GM20000 (cell line): ENCODE measurements at places on chromosomes 2 and 18.

GRCh38 chr2:32798829-32799228 lies 147.9 kb upstream of the LTBP1 start:
- no peak for DNase-seq

DNA sequence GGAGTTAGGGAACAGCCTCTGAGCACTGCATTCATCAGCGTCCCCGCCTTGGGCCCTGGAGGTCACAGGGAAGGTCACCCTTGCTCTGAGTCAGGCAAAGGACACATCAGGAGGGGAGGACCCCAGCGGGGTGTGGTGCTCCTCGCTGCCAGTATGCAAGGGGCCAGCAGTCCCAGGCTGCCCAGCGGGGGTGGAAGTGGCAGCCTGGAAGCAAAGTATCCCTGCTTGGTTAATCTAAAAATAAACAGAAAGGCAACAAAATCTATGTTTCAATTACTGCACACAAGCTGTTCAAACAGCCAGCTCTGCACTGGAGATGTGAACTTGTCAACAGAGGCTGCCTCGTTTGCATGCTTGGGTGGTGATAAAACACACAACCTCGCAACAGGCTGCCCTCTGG lies 164.1 kb downstream of the KLHL29 start:
- no peak for DNase-seq

- DNase-seq: no peak
These were observed 1.1 kb upstream of the HOXD9 start for GRCh38 chr2:176121190-176122051.

DNA sequence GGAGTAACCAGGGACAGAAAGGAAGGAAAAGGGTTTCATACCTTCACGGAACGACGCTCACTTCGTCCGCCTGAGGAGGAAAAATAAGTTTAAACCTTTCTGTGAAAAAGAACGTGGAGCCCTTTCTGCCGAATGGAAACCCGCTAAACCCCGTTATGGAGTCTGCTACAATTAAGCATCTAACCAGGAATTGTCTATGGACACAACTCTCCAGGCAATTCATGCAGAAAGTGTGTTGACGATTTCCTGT lies 528 bp upstream of the PPP4R3B start:
- DNase-seq: no peak

- DNase-seq: no peak
These were observed 2.1 kb upstream of the TOGARAM2 start for GRCh38 chr2:28979041-28979440.

DNA sequence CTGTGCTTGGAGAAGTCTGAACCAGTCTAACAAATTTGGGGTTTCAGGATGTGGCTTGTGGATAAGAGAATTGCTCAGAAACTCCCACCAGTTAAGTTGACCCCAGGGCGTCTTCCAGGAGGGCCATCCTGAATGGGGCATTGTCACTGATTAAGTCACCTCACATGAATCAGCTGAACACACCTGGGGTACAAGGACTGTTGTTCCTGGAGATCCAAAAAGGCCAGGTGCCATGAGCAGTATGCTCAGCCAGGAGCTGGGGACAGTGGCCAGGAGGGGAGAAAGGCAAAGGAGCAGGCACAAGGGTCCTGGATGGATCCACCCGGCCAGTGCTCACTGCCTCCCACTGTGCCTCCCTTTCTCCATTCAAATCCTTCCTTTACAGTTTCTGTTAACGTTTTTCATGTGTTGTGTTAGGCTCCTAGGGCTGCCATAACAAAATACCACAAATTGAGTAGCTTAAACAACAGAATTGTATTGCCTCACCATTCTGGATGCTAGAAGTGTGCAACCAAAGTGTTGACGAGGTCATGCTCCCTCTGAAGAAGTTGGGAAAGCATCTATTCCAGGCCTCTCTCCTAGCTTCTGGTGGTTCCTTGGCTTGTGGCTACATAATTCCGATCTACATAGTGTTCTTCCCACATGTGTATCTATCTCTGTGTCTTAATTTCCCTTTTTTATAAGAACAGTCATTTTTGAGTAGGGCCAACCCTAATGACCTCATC lies 33.4 kb downstream of the TRABD2A start:
- DNase-seq: no peak

DNA sequence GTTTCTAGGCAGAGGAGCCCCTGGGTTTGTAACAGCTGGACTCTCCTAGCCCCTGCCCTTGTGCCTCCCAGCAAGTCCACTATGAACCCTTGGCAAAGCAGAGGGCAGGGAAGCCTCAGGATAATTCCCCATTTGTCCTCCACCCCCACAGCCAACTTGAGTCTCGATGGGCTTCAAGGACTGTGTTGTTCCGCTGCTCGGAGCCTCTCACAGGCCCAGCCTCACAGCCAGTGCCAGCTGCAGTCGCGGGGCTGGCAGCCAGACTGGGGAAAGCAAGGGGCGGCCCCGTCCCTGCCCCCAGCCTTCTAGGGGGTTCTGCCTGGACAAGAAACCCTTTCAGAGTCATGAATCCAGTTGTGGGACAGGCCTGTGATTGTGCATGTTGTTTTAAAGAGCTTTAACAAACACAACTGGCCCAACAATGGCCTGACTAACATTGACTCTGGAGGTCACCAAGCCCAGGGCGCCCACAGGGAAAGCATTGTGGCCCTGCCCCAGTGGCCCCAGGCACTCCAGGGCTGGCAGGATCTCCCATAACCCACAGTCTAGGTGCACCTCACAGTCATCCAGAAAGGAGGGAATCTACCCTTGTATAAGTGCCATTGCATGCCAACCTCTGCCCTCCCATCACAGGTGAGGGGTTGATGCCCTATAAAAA lies 71.8 kb upstream of the DAPL1 start:
- no peak for DNase-seq

DNA sequence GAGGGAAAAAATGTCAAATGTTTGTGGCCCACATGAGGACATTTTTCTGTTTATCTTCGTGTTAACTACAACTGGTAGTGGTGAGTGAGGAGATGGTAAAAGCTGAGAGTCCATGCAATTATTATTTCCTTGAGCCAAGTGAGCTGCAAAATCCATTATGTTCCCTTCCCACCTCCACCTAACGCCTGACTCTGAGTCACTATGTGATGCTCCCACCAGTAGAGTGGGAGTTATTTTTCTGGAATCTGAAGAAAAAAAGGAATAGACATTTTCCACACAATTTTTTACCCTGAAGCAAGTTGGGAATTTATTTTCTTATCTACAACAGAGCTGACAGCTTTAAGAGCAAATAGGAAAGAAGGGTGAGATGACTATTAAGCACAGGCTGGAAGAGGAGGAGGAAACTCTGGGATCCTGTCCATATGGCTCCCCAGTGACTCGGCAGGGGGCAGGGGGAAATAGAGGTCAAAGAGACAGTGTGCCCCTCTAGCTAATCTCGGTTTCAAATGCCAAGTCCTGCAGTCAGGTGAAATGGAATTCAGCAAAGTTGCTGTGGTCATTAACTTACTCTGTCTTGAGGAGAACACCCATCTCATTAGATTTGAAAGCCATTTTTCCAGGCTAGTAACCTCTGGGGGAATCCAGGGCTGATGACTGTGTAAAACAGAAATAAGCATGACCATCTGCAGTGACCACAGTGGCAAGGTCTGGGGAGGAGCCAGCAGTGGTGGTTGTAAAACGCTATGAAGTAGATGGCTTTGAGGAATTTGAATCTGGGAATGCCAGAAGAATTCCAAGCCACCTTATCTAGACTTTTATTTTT lies 463.9 kb downstream of the STK39 start:
- no peak for DNase-seq

DNA sequence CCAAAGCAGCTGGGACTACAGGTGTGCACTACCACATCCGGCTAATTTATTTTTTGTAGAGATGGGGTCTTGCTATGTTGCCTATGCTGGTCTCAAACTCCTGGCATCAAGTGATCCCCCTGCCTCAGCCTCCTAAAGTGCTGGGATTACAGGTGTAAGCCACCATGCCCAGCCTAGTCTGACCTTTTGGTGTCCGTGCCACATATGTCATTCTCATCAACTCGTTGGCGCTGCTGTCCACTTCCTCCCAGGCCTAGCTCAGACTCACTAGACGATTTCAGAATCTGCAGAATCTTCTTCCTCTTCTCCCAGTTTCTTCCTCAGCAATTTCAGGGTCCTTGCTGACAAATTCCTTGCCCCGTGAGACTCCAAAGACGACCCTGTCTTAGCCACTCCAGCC lies 39.8 kb upstream of the DNMT3A start:
- no peak for DNase-seq
